Smooth muscle cell of the umbilical artery (primary cell): ENCODE measurements at places on chromosomes 3 and 15. TPM values are rescaled to one million over a fixed set of nuclear protein-coding genes. Genes with fewer than 3 reads are reported as not detected.

Gene CCR5
- total RNA-seq, result not detected in 2 replicates

Gene C3orf22
- not detected in 2 replicates for total RNA-seq

Gene TMEM158
- total RNA-seq, result 54.9 and 70.1 TPM in 2 replicates

Gene DTWD1
- total RNA-seq, result 34.3 and 39.8 TPM in 2 replicates

Gene CDC25A
- 2.4 and 8.5 TPM in 2 replicates for total RNA-seq

Gene NGRN
- total RNA-seq, result 89.2 and 111 TPM in 2 replicates

Gene SLC2A2
- not detected in 2 replicates for total RNA-seq

Gene CFAP92
- under 0.01 and 0.05 TPM in 2 replicates for total RNA-seq
